Activated CD4-positive, alpha-beta T cell treated with anti-CD3 and anti-CD28 coated beads for 36 hours (primary cell): ENCODE measurements at places on chromosomes 1 and 21. TPM values are rescaled to one million over a fixed set of nuclear protein-coding genes. Genes with fewer than 3 reads are reported as not detected.

GRCh38 chr1:166307261-166308188, 140.7 kb upstream of the FAM78B start:
- no peaks in the 10 kb centered on the region for H3K36me3 ChIP-seq
- no peak for DNase-seq
- no peaks in the 10 kb centered on the region for H3K27me3 ChIP-seq
- no peak overlapping the region for H3K27ac ChIP-seq
- H3K4me1 ChIP-seq: no peaks in the 10 kb centered on the region

SPATA45 gene
- not detected for total RNA-seq

LRRC71 gene
- not detected for total RNA-seq

DNA sequence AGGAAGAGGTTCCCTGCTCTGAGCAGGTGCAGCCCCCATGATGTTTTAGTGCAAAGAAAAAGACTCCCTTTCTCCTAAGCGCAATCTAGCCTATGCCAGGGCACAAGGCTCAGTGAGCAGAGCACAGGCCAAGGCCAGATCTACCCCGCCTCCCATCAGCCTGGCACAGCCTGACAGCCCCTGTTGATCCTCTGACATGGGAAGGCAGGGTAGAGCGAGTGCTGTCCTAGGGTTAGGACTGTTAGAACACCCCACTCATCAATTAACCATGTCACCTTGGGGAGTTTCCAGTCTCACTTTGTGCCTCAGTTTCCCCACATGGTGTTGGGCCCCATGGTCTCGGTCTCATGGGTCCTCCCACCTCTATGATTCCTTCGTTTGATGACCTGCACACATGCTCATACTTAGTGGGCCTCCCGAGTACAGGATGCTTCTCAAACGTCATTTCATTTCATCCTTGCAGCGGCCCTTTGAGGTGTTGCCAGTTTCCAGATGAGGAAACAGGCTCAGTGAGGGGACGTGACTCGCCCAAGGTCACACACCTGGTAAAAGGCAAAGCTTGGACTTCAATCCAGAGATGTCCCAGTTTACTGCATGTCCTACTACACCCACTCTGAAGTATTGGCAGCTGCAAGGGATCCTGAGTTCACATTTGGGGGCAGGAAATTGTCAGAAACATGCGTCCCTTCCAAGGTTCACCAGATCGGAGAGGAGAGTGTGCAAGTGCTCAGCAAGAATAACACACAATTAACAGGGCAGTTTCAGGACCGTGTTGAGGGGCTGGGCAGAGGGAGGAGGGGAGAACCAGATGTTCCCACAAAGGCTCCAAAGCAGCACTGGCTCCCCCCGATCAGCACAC, 213.3 kb downstream of the TRABD2B start:
- no peak overlapping the region for H3K27ac ChIP-seq
- no peak for DNase-seq
- no peaks in the 10 kb centered on the region for H3K4me1 ChIP-seq
- no peaks in the 10 kb centered on the region for H3K36me3 ChIP-seq
- H3K27me3 ChIP-seq: peaks cover 4% of the 10 kb centered on the region

GRCh38 chr1:178543290-178543607, 30.3 kb downstream of the TEX35 start:
- no peaks in the 10 kb centered on the region for H3K36me3 ChIP-seq
- H3K4me1 ChIP-seq: peaks cover 2% of the 10 kb centered on the region
- DNase-seq: peak; percentile 32

DNA sequence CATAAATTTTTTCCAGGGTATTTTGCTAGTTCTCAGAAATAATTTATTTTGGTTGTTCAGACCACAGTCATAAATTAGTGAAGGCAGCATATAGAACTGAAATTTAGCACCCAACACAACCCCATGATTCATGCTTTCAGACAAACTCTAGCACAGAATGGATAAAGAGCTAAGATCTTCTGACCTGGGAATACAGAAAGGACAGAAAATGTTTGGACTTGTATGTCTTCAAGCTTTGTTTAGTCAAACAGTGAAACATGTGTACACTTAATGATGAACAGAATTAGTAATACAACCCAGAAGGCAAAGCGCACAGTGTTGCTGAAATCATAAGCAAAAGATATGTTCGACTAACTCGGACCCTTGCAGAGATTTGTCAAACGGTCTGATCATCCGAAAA, 205.6 kb downstream of the APP start:
- H3K4me3 ChIP-seq: no peak overlapping the region
- H3K36me3 ChIP-seq: peaks cover 7% of the 10 kb centered on the region
- peaks cover 11% of the 10 kb centered on the region for H3K4me1 ChIP-seq
- DNase-seq: no peak

CCDC24 gene
- total RNA-seq: 2.0 TPM

DNA sequence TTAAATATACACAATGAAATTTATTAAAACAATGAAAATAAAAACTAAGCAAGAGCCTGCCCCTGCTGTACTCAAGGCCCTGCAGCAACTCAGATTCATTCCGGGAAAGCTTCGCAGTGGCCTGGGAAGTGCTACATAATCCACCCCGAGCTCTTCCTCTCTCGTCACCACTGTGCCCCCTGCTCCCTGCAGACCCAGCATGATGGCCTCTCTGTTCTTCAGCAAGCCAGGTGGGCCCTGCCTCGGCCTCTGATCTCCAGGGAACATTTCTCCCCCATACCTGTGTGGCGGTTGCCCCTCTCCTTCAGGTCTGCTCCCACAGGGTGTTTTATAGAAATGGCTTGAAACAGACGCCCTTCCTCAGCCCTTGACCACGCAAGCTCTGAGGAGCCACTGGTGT, 10.6 kb downstream of the RNF187 start:
- no peaks in the 10 kb centered on the region for H3K27me3 ChIP-seq
- no peak for DNase-seq
- H3K4me3 ChIP-seq: no peak overlapping the region
- H3K36me3 ChIP-seq: peaks cover 27% of the 10 kb centered on the region
- H3K4me1 ChIP-seq: peaks cover 30% of the 10 kb centered on the region

DNA sequence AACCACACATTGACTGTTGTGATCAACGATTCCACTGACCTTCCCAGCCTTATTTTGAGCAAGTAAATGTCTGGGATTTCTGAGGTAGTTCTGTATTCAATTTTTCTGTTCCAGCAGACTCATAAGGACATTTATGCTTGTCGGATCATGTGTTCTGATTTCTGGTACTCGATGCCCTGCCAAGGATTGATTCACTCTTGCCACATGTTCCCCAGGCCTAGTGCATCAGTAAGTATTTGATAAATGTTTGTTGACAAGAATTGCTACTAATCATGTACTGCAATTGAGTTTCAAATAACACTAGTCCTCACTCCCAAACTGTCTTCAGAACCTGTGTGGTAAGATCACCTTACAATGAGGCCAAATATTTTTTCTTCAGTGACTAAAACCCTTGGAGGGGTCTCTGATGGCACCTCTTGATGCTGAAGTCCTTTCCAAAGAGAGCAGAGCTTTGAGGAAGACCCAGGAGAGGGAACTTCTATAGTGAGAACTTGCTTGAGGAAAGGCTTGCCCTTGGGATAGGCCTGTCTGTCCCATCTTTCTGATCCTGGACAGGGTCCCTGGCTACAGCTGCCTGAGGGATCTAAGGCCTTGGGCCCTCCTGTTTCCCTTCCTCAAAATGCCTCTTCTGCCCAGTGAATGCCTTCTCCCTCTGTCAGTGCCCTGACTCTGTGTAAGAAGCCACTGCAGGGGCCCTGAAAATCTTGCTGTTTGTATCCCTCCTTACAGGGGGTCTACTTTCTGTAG, 115.8 kb upstream of the FAM78B start:
- H3K27ac ChIP-seq: no peak overlapping the region
- peaks cover 14% of the 10 kb centered on the region for H3K27me3 ChIP-seq
- H3K4me3 ChIP-seq: no peak overlapping the region

DNA sequence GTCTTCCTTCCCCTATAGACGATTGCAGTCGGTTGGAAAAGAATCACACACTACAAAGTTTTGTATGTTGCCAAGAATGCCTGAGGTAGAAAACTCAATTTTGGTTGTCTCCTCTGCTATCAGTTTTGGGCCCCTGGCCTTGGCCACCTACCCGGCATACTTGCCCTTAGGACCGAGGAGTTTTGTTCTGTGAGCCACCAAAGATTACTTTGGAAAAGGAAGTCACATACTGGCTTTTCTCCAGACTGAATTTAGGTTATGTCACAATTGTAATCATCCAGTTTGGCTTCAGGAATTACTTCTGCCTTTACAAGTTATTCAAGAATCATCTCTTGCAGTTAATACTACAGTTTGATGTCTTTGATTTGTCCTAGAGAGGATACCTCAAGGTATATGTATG, 71.4 kb downstream of the RGL1 start:
- no peak overlapping the region for H3K4me3 ChIP-seq
- no peaks in the 10 kb centered on the region for H3K27me3 ChIP-seq
- H3K4me1 ChIP-seq: peaks cover 15% of the 10 kb centered on the region

RHOU gene
- 1.2 TPM for total RNA-seq

GRCh38 chr1:16644193-16644481, 22.6 kb downstream of the RNU1-3 start:
- H3K27me3 ChIP-seq: no peaks in the 10 kb centered on the region
- H3K4me1 ChIP-seq: peaks cover 3% of the 10 kb centered on the region
- no peaks in the 10 kb centered on the region for H3K36me3 ChIP-seq

HJV gene
- not detected for total RNA-seq

IQGAP3 gene
- total RNA-seq: 16.0 TPM

DNA sequence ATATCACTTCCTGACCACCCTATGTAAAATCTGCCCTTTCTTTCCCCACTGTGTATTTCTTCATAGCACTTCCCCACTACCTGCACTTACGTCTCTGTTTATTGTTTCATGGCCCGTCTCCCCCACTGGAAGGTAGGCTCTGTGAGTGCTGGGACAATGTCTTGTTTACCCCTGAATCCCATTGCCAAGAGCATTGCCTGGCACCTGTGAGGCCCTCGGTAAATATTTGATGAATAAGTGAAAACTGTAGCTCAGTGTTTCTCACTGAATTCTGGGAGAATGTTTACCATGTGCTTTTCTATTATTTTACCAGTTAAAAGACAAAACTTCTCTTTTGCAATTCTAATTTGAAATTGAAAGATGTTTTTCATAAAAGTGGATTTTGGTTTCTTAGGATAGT, 11.8 kb downstream of the NFASC start:
- peaks cover 12% of the 10 kb centered on the region for H3K27me3 ChIP-seq
- H3K27ac ChIP-seq: no peak overlapping the region
- H3K36me3 ChIP-seq: no peaks in the 10 kb centered on the region
- H3K4me3 ChIP-seq: no peak overlapping the region
- no peak for DNase-seq
- no peaks in the 10 kb centered on the region for H3K4me1 ChIP-seq

- peak overlapping the region; percentile 83 for H3K4me3 ChIP-seq
- no peaks in the 10 kb centered on the region for H3K27me3 ChIP-seq
- DNase-seq: no peak
- peaks cover 30% of the 10 kb centered on the region for H3K4me1 ChIP-seq
These were observed 500 bp upstream of the DOCK7 start for GRCh38 chr1:62688687-62689085.

ACTL8 gene
- not detected for total RNA-seq

RORC gene
- 3.8 TPM for total RNA-seq

GRCh38 chr1:3683992-3684391, 31.7 kb downstream of the TP73 start:
- DNase-seq: no peak
- H3K4me1 ChIP-seq: peaks cover 10% of the 10 kb centered on the region
- H3K27ac ChIP-seq: no peak overlapping the region
- H3K36me3 ChIP-seq: no peaks in the 10 kb centered on the region
- H3K4me3 ChIP-seq: no peak overlapping the region

ZBTB8A gene
- 0.35 TPM for total RNA-seq

AZIN2 gene
- 2.1 TPM for total RNA-seq

- H3K27me3 ChIP-seq: no peaks in the 10 kb centered on the region
- no peak overlapping the region for H3K27ac ChIP-seq
- no peak for DNase-seq
- H3K4me1 ChIP-seq: no peaks in the 10 kb centered on the region
- H3K36me3 ChIP-seq: no peaks in the 10 kb centered on the region
These were observed 45.1 kb upstream of the MUTYH start for GRCh38 chr1:45385302-45385701.

LORICRIN gene
- not detected for total RNA-seq
